Activated CD8-positive, alpha-beta memory T cell treated with anti-CD3 and anti-CD28 coated beads for 48 hours (primary cell): ENCODE measurements at places on chromosomes 1 and 21.
A peak's percentile ranks its signal among the peaks of the same experiment; 100 is the strongest.

DNA sequence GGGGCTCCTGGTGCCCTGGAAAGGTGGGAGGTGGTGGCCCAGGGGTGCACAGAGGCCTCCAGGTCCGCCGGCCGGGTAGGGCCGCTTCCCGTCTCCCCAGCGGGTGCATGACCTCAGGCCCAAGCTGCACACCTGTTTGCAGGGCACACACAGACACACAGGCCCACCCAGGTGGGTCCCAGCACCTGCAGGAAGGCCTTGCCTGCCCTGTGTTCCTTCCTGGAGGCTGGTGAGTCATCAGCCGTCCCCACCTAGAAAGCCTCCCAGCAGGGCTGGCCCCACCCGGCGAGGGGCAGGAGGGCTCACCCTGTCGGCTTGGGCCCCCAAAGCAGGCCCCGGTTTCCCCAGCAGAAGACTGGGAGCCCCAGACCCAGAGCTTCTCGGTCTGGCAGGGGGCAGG, 23.6 kb upstream of the TTLL10 start:
- DNase-seq, result no peak

DNA sequence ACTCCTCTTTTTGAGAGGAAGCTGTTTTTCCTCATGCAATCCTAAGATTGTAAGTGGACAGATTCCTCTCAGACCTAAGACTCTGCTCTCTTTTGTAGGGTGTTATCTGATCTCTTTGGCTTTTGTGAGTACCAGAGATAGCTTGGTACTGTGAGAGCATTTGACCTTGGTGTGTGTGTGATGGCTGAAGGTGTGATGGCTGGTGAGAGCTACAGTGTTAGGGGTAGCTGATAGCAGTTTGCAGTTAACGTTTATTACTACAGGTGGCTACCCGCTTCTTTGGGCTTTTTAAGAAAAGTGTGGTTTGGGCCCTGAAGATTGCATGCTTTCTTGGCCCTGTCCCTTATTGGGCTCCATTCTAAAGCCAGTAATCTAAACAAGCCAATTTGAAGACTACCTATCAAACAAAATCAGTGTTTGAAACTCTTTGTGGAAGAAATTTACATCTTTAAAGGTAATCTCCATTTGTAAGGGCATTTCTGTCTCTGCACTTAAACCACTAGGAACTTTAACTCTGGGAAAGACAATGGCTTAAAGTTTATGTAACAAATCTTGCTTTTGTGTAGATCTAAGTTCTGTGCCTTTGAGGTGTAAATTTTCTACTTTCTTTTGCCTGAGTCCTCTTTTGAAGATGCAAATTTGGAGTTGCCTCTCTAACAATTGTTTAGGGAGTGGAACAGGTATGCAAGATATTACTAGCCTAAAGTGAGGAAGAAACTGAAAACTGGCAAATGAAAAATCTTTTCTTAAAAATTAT, 85.3 kb upstream of the SERBP1 start:
- DNase-seq, result no peak

- no peak for DNase-seq
Measured at GRCh38 chr1:194515916-194516315, 1329.5 kb upstream of the B3GALT2 start.

DNA sequence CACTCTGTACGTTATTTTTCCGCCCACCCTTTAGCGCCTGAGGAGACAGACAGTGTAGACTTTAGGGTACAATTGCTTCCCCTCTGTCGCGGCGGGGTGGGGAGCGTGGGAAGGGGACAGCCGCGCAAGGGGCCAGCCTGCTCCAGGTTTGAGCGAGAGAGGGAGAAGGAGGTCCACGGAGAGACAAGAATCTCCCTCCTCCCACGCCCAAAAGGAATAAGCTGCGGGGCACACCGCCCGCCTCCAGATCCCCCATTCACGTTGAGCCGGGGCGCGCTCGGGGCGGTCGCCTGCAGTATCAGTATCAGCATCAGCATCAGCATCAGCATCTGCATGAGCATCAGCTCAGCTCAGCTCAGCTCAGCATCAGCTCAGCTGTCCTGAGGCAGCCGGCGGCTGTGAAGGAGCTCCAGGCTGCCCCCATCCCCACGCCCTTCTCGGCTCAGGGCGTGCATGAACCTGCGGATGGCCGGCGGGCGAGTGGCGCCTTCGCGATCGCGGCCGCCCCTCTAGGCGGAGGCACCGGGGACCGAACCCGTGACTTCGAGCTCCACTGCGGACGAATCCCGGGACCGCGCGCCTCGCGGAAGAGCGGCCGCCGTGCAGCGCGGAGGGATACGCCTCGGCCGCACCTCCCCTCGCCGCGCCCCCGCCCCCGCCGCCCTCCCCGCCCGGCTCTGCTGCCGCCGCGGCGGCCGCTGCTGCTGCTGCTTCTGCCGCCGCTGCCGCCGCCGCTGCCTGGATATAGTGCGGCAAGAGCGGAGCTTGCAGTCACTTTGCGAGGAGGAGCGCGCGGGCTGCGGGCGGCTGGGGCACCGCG, at the start of gene NCAM2:
TSS of gene NCAM2 (plus strand) at position 774 of the 820 bp plus-strand sequence.
- DNase-seq, result peak; percentile 25

DNA sequence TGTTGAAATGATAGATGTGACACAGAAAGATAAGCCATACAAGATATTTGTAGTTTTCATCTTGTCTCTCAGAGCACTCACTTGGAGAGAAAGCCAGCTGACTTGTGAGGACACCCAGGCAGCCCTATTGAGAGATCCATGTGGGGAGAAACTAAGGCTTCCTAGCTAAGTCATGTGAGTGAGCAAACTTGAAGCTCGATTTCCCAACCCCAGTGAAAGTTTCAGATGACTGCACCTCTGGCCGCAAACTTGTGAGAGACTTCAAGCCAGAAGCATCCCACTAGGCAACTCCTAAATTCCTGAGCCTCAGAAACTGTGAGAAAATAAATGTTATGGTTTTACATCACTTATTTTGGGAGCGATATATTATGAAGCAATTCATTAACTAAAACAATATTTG, 832.3 kb downstream of the LTN1 start:
- no peak for DNase-seq

DNA sequence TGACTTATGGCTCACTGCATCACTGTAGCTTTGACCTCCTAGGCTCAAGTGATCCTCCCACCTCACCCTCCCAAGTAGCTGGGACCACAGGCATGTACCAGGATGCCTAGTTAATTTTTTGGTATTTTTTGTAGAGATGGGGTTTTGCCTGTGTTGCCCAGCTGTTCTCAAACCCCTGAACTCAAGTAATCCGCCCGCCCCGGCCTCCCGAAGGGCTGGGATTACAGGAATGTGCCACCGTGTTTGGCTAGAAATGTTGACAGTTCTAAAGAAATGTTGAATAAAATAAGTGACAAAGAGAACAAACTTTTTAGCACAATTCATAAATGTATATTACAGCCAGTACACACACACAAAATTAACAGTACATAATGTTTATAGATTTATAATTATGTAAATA, 1586.1 kb downstream of the NCAM2 start:
- no peak for DNase-seq

GRCh38 chr1:107871259-107871658, 93.7 kb downstream of the VAV3 start:
- DNase-seq, result no peak

DNA sequence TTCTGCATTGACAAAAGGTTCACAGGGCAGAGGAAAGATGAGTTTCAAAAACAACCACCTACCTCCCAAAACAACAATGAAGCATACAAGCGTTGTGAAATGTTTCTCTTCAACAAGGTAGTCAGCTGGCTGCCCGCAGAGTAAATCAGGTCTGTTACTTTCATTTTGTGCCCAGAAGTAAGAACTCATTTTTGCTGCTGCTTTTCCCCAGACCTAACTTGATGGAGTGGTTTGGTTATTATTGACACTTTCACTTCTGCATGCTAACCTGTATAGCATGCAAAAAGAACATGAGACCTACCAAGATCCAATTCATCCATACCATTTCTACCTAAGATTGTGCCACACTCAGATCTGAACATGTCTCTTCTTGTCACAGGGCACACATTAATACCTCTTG, 1.3 kb downstream of the SLC9C2 start:
- DNase-seq, result no peak

- DNase-seq, result no peak
Measured at GRCh38 chr1:166036092-166036491, 130.7 kb downstream of the FAM78B start.

GRCh38 chr1:201060586-201060985, 37.1 kb upstream of the KIF21B start:
- no peak for DNase-seq

DNA sequence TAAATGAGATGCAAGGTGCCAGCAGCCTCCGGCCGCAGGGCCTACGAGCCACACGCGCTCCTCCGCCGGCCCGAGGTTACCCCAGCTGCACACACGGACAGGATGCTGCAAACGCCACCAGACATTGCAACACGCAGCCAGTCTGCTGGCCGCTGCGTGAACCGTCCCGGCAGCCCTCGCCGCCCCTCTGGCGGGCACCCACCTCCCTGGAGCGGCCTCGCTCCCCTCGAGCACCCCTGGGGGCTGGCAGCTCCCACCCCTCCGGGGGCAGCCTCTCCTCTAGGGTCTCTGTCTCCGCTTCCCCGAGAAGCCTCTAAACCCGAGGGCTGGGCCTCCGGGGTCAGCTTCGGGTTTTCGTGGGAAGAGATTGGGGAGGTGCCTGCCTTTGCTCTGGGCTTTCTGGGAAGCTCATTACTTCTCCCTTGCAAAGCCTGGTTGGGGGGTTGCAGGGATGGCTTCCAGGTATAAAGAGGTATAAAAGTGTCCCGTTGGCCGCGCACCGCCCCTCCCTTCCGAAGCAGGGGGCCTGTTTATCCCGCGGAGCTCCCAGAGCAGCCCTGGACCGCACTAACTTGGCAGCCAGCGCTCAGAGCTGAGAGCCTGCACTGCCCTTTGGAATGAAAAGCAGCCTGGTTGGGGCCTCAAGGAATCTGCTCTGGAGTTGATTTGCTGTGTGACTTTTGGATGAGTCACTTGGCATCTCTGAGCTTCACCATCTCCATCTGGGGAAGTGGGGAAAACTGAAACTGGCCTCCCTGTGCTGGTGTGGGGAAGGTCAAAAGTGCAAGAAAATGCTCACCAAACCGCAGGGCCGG, 21.8 kb downstream of the DHRS3 start:
- DNase-seq, result no peak

DNA sequence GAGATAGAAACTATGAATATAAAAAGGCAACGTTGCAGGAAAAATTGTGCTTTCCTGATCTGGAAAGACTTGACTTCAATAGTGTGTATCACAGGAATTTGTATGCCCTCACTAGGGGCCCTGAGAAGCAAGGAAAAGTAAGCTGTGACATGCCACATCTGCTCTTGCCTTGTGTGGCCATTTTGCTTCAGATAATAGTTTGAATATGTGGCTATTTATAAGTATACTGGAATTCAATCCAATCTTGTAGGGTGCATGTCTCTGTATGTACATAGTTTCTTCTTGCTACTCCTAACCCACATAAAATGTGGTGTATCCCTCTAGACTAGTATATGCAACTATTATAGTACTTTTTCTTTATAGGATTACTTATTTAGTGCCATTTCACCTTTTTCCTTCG, 31.1 kb upstream of the SCYL3 start:
- no peak for DNase-seq

- no peak for DNase-seq
Measured at GRCh38 chr1:110927484-110928075, 36.1 kb downstream of the LRIF1 start.

DNA sequence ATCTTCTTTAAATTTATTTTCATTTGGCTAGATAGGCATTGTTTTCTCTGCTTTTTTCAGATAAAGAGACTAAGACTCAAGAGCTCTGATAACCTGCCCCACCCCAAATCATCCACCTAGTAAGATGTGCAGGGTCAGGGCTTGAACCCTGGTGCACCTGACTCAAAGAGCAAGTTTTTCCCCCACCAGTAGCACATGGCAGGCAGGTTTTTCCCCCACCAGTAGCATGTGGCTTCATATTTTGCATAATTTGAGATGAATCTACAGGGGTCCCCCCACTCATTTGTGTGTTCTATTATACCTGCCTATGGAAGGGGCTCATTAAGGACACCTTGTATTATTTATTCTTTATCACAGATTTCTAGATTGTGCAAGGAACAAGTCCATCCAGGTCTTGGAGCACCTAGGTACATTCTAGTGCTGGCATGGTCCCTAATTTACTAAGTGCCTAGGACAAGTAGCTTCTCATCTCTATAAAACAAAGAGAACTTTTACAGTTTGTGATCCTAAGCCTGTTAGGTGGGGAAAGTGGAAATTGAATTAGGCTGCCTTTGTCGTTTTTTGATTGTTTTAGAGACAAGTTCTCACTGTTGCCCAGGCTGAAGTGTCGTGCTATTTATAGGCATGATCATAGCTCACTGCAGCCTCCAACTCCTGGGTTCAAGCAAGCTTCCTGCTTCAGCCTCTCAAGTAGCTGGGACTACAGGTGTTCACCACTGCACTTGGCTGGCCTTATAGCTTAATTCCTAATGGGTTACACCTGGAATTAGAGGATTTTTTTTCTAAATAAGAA, 13.2 kb upstream of the CTSE start:
- no peak for DNase-seq

- no peak for DNase-seq
Measured at GRCh38 chr1:20871419-20871818, 84.3 kb upstream of the HP1BP3 start.

DNA sequence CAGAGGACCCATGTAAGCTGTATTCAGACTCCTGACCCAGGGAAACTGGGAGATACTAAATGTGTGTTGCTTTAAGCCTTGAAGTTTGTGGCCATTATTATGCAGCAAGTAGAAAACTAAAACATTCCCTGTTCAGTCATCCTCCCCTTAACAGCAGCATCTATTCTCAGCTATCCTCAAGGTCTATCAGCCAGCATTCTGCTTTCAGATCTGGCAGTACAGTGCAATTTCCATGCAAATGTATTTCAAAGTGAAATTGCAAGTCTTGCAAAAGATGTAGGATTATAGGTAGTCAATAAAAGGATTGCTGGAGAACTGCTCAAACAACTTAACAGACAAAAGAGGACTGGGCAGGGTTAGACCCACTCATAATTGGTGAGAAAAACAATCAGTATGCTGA, 111.3 kb downstream of the NOS1AP start:
- no peak for DNase-seq

DNA sequence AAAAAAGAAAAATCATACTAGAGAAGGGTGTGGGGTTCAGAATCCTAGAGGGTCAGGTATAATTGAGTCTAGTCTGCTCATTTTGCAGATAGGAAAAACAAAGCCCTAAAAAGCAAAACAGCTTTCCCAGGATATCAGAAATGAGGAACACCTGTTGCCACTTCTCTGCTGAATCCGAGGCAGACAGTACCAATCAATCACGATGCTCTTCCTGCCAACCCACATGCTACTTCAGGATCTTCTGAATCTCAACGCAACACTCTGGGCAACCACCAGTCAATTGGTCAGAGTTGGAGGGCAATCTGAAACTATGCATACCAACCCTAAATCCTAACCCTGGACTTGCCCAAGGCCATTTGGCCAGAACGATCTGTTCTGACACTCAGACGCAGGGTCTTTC, 128.3 kb downstream of the EPHB2 start:
- no peak for DNase-seq
